ENCODE measurements at places on chromosomes 4 and X.

DNA sequence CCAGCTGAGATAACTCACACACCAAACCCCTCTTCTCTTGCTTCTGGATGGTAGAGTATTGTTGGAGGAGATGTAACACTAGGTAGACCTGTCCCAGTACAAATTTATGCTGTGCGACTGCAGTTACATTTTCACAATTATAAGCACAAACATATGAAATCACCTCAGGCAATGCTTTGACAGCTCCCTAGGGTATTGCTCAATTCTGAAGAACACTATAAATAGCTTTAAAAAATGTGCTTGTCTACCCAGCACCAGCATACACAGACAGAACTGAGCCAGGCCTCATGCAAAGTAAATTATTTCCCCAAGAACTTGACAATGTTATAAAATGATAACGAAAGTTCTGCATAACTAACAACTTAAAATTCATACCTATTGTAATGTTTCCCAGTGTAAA is 1999.1 kb upstream of the ADGRL3 start:
- no peak for DNase-seq

DNA sequence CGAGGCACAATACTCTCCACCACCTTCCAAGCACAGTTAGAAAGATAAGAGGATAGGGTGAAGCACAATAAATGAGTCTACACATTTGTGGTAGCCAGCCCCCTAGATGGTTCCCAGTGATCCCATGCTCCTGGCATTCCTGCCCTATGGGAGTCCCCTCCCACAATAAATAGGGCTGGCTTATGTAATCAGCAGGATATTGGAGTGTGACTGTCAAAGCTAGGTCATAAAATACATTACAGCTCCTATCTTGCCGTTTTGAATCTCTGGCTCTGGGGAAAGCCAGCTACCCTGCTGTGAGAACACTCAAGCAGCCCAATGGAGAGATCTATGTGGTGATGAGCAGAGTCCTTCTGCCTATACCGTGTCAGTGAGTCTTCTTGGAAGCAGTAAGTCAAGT is 198.7 kb upstream of the NOCT start:
- no peak for DNase-seq

GRCh38 chr4:94640151-94640550 is 117.6 kb upstream of the BMPR1B start:
- no peak for DNase-seq

DNA sequence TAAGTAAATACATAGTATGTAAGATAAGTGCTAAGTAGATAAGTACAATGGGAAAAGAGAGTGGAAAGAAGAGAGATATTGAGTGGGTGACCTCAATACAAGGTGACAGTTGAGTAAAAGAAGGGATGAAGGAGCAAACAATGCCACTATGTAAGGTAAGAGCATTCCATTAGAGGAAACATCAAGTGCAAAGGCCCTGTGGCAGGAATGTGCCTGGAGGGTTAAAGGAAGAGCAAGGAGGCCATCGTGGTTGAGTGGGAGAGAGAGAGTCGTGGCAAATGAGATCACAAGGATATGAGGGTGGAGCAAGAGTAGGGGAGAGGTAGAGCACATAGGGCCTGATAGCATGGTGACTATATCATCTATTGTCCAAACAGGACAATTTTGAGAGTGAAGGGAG is 13.4 kb downstream of the EDNRA start:
- DNase-seq = no peak

GRCh38 chr4:101806914-101807313 is 16.4 kb downstream of the BANK1 start:
- DNase-seq = peak; percentile 4

DNA sequence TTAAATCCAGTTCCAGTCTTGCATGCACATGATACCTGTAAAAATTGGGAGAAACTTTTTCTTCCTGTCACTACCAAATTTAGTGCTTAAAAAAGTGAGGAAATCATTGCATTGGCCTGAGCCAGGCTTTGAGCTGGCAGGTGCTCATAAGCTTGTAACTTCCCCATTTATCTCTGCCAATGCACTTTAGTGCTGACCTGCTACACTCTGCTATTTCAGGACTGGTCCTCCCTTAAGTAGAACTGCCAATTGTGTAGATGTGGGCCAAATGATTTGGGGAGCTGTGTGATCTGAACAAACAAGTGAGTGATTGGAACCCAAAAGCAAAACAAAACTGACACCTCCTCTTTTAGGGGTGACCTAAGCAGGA is 51.8 kb downstream of the ZNF827 start:
- no peak for DNase-seq

GRCh38 chr4:140499391-140499790 is 1.3 kb upstream of the MGAT4D start:
- no peak for DNase-seq

GRCh38 chrX:75067931-75068330 is 88.2 kb downstream of the ABCB7 start:
- no peak for DNase-seq

DNA sequence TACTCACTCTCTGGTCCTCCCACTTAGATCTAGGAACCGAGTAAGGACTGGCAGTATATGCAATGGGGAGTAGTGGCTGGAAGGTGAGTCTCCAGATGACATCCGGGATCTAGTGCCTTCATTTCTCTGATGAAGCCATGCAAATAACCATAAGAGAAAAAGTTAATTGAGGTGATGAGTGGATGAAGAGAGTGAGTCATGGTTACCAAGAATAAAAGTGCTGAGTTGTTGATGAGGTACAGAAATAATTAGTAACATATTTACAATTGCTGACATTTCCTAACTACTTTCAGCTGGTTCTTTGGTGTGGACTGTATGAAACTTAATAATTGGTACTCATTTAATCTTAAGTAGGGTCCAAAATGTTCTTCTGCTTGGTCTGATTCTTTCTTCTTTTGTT is 146.7 kb upstream of the PITX2 start:
- DNase-seq = no peak

DNA sequence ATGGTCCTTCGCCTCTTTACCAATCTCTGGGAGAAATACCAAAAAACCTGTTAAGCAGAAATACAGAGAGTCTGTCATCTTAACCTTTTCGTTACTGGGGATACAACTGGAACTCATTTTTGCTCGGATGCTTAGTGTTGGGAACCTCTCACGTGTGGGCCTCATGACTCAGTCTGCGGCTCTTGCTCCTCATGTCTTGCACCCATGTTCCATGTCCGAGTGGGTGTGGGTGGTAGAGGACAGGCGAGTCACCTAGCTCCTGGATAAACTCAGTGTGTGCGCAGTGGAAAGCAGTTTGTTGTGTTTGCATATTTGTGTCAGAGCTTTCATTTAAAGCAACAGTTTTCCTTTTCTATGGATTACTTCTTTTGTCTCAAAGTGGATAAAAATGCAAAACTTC is 70.6 kb downstream of the TNIP2 start:
- DNase-seq = no peak

- DNase-seq = no peak
Observed at GRCh38 chr4:6417516-6418050, 54.8 kb downstream of the PPP2R2C start.

GRCh38 chr4:76127754-76128153 is 20.4 kb downstream of the NUP54 start:
- DNase-seq = no peak

DNA sequence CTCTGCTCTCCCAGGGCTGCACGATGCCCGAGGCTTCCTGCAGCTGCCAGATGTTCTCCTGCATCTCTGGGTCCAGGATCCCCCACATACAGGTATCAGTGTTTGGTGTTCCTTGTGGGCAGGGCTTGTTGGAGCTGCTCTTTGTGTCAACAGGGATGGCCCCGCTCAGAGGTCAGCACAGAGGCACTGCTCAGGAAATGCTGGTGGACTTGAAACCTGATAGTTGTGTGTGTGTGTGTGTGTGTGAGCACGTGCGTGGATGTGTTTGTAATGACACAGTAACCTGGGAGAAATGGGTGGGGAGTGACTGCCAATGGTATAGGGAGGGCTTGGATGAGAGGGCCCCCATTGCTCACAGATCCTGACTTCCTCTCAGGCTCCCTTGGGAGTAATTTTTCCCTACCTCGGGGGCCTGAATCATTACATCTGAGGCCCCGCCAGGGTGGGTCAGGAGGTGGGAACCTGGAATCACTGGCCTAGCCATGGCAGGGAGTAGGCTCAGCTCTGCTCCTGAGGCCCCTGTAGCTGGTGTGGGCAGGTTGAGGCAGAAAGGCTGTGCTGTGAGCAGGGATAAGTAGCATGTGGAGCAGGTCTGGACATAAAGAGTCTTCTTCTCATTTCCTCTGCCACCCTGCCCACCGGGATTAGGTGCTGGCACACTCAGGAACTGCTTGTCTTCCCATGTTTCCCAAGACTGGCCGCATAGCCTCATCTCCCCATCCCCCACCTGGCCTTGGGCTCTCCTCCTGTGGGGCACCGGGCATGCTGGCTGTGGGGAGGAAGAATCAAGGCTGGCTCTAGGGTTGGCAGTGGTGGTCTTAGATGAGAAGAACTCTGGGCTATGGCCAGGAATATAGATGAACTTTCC is 2.5 kb upstream of the EFNB1 start:
- no peak for DNase-seq

DNA sequence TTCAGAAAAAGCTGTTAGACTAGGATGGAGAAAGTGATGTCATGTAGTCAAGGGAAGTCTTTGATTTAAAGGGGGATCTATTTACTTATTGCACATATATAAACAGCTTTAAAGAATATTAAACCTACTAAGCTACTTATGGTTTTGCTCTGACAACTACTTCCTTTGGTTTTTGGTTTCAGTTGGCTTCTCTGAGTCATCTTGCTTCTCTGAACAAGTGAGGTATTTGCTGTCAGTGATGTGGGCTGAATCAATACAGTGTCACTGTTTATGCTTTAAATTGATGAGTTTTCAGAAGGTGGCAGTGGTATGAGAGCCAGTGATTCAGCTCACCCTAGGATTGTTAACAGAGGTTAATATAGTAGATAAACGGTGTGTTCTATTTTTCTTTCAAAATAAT is 75.1 kb downstream of the CEP44 start:
- DNase-seq = peak; percentile 17

Measured in GM19239 (cell line).